CD4-positive, alpha-beta T cell (primary cell): ENCODE measurements at places on chromosomes 2 and 18. TPM values are rescaled to one million over a fixed set of nuclear protein-coding genes. Genes with fewer than 3 reads are reported as not detected.

GRCh38 chr18:63131959-63132818 lies 187.4 kb downstream of the BCL2 start:
- peak; percentile 32 for DNase-seq

GRCh38 chr2:240985881-240986786 lies 12.3 kb upstream of the SNED1 start:
- no peak for DNase-seq

DNA sequence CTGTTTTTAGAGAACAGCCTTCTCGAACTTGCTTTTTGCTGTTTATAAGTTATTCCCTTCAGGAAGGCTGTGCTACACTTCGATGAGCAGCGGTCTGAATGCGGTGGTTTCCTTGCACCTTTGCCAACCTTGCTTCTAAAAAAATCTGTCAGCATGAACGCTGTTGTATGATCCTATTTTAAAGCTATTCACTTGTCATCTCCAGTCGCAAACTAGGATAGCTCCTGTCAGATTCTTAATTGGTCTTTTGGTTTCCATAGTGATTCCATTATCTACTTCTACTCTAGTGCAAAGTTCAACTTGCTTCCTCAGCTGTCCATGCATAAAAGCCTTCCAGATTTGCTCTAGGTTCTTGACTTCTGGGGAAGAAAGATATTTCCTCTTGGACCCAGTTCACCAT lies 76.3 kb upstream of the GALNT3 start:
- no peak for DNase-seq

DNA sequence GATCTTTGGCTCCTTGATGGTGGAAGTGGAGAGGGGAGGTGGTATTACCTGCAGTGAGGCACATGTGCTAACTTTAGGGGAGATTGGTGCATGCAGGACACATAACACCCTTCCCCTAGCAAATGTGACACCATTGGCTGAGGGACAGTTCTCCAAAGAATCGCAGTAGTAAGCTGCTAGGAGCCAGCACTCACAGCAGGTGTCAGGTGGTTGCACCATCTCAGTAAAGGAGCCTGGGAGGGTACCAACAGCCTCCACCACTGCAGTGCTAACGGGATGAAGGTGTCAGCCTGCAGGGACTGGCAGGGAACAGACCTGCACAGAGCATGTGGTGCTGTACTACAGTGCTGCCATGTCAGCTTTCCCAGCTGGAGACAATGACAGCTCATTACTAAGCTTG lies 127.3 kb upstream of the PIEZO2 start:
- DNase-seq = no peak

MFF gene
- 51.8 TPM for total RNA-seq

DNA sequence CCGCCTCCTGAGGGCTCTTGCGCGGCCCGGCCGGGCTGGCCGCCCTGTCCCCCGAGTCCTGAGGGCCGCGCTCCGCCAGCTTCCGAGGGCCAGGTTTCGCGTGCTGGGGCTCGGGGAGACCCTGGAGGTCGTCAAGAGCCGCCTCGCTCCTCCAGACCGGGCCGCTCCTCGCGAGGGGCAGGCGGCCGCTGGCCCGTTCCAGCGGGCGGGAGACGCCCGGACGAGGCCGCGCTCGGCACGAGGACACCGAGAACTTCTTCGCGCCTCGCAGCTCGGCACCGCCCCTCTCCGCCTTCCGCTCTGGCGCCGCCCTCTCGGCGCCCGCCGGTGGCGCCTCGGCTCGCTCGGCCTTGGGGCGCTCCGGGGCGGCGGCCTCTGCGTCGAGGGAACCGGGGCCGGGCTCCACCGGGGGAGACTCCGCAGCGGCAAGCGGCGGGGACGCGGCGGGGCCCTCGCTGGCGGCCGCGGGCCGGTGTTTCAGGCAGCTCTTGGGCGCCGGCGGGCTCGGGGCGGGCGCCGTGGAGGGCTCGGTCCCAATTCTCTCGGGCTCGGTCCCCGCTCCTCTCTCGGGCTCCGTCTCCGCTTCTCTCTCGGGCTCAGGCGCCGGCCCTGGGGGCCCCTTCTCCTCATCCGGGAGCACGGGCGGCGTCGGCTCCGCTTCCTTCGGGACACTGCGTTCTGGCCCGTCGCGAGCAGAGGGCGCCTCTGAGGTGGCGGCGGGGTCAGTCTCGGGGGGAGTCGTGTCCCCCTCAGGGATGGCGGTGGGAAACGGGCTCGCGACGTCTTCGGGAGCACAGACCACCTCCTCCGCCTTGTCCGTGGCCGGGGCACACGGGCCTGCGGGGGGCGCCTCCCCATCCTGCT lies 91.6 kb upstream of the MGAT4A start:
- DNase-seq = peak; percentile 74

PARD6G gene
- total RNA-seq = 1.1 TPM

HOXD9 gene
- total RNA-seq = not detected

- no peak for DNase-seq
Measured at GRCh38 chr2:120396861-120397811, 51.2 kb downstream of the INHBB start.

DAPL1 gene
- total RNA-seq = not detected

DNA sequence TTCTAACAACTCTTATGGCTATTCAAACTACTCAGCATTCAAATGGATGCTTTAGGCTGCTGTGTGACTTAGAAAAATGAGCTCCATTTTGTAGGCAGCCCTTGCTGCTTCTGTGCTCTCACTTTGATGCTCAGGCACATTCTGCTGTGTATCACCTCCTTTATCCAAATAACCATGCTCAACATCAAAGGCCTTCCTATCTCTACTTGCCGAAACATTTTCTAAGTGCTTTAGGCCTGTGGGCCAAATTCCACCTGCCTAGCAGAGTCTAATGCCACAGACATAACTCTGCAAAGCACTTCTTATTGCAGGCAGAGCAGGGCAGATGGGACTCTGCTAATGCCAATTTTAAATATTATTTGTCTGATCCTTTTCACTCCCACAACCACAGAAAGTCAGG lies 397.4 kb downstream of the RND3 start:
- no peak for DNase-seq

- no peak for DNase-seq
Measured at GRCh38 chr2:58896638-58897037, 655.5 kb upstream of the FANCL start.

GRCh38 chr2:166180951-166181812 lies 53.4 kb upstream of the SCN1A start:
- no peak for DNase-seq

DNA sequence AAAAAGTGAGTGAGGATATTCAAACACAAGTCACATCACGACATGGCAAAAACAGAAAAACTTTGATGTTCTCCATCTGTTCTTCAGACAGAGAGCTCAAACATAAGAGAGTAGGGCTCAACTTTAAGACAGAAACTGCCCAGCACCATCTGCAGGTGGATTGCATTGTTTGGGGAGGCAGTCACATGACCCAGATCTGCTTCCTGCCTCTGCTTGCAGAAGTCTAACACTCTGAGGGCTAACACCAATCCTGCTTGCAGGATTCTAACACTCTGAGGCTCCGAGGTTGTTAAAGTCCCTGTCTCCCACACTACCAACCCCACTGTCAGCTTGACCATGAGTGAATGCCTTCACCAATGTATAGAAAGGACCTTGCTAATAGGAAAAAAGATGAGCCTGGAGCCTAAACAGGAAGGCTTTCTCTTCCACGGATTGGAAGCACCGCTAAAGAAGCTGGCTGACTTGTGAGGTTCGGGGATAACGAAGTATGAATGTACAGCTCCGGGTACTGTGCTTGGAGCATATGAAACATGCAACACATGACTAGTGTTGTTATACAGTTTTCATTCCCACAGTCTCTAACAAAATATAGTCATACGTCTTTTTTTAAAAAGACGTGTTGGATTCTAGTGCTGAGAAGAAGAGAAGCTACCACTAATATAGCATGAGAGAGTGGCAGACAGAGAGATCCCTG lies 176.6 kb upstream of the CREB1 start:
- DNase-seq = peak; percentile 31

DNA sequence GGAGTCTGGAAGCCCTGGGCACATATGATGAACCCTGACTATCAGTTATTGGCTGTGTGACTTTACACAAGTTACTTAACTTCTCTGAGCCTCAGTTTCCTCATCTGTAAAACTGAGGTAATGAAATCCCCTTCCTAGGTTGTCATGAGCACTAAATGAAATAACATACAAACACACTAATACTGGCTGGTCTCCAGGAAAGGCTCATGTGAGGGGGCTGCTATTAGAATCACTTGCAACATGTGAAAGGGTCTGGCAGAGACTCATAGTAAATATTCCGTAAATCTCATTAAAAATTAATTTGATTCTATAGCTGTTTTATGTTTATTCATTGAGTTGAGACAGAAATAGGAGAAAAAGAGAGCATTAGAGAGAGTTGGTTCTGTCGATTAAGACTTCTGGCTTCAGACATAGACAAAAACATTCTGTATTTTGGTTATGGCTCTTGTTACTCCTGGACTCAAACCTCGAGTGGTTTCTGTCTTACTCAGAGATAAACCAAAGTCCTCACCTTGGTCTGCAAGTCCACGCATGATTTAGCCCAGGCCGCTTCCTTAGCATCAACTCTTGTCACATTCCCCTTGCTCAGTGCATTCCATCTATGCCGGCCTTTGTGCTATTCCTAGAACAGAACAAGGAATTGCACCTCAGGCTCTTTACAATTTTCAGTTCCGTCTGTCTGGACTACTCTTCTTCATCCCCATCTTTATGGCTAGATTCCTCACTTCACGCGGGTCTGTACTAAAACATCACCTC lies 139.1 kb downstream of the NXPH2 start:
- no peak for DNase-seq

GRCh38 chr2:230762317-230762896 lies 49.8 kb downstream of the CAB39 start:
- peak; percentile 30 for DNase-seq

GRCh38 chr2:135095591-135095990 lies 43.5 kb downstream of the RAB3GAP1 start:
- DNase-seq = no peak

CTIF gene
- total RNA-seq = 2.9 TPM

DNA sequence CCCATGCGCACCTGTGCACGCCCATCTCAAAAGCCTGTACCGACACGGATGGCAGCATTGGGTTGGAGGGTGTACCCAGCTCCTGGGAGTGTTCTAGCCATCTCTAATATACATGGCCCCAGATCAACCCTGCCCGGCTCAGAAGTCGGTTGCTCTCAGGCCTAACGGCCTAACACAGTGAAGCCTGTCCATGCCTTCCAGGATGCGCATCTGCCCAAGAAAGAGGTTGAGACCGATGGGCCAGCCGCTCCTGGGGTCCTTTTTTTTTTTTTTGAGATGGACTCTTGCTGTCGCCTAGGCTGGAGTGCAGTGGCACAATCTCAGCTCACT lies 32.1 kb downstream of the PDIA6 start:
- no peak for DNase-seq
